Right renal pelvis (tissue), 4 donors: ENCODE measurements at places on chromosomes 5 and 9. TPM values are rescaled to one million over a fixed set of nuclear protein-coding genes. Genes with fewer than 3 reads are reported as not detected.

DNA sequence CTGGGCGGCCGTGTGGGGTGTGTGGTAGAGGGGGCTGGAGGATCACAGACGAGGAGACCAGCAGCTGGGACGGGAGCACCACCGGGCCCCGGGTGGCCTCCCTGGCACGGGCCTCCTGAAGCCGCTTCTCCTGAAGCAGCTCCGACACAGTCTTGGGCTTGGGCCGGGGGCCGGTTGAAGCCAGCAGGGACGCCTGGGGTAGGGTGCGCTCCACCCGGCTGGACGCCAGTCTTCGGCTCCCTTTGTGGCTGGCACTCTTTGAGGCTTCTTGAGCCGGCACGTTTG lies 5.5 kb upstream of the CARD9 start:
- DNase-seq = no peak

Gene PCSK5
- polyA plus RNA-seq = 13.9 TPM

DNA sequence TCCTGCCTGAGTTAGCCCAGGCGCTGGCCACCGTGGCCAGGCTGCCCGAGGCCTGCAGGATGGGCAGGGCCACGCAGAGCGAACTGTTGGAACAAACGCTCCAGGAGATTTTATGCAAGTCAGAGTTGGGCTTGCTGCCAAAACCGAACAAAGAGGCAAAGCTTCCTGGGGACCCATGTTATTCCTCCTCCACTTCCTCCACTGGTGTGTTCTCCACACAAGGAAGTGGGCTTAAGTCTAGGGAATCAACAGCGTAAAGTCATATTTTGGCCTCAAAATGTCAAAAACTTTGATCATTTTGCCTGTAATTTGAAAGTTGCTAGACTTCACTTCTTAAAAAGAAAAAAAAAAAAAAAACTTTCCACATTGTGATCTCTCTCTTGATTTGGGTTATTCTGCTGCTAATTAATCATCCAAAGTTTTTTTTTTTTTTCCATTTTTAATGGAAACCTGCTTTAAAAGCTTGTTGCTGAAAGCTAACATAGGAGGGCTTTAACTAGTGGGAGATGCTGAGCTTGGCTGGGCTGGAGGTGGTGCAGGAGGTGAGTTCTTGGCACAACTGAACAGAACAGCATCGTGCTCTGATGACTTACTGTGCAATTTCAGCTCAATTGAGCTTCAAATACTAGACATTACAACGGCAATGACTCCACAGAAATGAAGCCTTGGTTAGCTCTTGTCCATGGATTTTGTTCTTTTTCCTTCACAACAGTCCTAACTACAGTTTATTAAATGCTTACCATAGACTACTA lies 73.0 kb downstream of the PTPDC1 start:
- peak; percentile 60 for DNase-seq

Gene IFNA21
- not detected for polyA plus RNA-seq

Gene SLC6A3
- polyA plus RNA-seq = 0.41 TPM

Gene GGTA1
- polyA plus RNA-seq = 6.7 TPM

- no peak for DNase-seq
Measured at GRCh38 chr5:43363445-43364152, 48.6 kb downstream of the CCL28 start.

DNA sequence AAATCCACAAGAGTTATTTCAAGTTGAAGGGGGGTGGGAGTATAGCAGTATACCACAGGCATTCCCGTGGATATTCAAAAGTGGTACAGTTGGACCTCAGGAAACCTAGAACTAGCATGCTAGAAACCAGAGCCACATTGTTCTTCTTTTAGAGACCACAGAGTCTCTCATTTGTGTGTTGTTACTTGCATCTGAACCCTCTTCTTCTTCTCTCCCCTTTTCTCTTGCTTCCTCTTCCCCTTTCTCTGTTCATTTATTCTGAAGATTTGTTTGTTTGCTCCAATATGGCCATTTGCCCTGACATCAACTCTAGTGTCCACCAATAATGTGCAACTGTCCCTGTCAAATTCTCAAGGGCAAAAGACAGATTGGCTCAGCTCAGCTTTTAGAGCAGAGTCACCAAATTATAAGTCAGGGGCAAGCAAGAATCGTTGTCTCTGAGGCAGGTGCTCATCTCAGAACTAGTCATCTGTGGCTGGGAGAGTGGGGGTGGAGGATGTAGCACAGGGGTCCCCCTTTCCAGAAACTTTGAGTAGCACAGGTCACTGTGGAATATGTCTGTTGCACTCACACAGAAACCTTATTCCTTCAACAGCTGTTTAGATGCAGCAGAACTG lies 321.1 kb downstream of the ARRDC3 start:
- DNase-seq = no peak

DNA sequence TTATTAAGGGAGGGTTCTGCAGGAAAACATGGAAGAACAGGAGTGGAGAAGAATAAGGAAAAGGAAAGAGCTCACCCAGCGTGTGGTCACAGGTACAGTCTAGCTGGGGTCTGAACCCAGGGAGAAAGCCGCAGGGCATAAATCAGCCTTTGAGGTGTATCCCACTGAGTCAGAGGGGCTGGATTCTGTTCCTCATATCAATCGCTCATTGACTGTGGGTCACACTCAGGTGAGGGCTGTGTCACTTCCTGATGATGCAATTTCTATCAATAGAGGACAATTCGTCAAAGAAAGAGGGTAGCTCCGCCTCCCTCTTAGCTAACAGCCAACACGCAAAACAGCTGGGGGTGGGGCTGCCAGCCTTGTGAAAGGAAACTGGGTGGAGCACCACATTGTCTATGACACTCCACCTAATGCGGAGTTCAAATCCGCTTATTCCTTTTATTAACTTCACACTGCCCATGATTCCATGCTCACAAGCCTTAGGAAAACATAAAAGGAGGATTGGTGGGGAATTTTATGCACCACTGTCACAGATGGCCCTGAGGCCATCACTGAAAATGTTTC lies 176.2 kb downstream of the ICE1 start:
- DNase-seq = no peak

DNA sequence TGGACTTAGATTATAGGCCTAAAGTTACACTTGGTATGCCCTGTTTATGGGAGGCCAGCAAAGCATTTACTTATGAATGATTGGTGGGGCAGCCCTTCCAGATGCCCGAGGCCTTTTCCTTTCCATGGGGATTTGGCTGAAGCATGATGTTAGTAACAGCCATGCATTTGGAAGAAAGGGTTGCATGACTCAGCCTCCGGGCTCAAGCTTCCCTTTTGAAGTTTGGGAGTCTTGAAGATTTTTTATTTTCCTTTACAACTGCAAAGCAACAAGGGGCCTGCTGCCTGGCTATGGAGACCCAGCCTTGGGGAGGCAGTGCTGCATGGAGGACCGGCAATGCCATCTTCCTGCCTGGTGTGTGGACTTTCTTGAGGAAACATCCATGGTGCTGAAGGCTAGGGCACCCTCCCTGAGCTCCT lies 244.7 kb downstream of the ICE1 start:
- no peak for DNase-seq

- no peak for DNase-seq
Measured at GRCh38 chr9:116574027-116574679, 113.0 kb upstream of the TRIM32 start.

GRCh38 chr9:35114840-35115628 lies 628 bp downstream of the ATOSB start:
- no peak for DNase-seq

Gene ZNF618
- 43.3 TPM for polyA plus RNA-seq

Gene SPINK4
- polyA plus RNA-seq = not detected

Gene KIF27
- polyA plus RNA-seq = 16.0 TPM

DNA sequence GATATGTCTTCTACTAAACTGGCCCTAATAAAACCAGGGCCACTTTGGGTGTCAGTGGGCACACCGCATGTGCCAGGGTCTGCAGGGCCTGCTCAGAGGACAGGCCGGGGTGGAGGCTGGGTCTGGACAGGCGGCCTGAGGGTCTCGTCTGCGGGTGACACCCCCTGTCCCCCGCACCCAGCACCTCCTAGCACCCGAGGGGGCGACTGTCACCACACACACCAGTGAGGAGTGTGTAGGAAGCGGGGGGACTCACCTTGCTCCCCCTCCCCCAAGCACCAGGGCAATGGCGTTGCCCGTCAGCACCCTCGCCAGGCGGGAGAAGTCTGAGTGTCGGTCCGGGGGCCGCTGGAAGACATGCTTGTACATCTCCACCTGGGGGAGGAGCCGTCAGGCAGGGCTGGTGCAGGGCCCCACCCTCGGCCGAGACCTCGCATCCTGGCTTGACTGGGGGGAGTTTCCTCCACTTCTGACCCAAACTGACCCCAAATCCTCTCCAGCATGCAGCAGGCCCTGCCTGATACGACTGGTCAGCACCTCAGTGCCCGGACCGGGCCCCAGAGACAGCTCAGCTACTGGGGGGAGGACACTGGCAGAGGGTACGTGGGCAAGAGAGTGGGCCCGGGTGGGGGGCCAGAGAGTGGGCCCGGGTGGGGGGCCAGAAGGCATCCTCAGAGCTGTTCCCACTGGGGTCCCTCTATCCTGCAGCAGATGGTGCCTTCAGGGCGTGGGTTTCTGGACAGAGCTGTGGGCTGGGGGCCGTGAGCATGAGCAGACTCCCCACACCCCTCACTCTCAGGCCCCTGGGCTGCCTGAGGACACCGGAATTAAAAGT lies 18.9 kb upstream of the NSMF start:
- DNase-seq = no peak

GRCh38 chr5:171246231-171246630 lies 62.8 kb upstream of the TLX3 start:
- DNase-seq = no peak

DNA sequence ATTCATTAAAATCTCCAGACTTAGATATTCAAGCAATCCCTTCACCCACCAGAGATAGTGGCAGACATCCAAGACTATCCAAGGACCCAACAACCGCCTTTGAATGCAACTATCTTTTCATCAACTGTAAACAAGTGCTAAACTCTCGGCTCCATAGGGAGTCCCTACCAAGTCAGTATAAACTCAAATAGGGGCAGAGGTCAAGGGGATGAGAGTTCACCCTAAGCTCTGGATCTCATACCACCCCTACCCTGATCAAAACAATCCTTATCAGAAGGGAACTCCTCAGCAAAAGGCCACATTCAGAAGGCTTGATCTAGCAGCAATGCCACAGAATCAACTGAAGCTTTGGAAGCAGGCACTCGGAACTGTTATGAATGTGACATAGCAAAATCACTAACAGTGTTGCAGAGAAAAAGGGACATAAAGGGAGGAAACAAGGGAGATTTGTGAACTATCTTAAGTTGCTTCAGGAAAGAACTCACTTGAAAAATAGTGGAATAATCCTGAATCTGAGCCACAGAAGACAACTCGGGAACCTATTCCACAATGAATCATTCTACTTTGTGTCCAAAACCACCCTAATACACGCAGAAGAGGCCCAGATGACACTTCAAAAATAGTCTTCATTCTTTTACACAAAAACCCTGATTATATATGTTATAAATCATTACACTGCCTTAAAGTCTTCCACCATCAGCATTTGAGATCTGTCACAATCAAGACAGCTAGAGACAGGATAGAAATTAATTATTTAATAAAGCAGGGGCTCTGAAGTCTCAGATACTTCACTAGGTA lies 49.8 kb downstream of the NR6A1 start:
- DNase-seq = no peak

Gene CDKN2B-AS1
- polyA plus RNA-seq = not detected

DNA sequence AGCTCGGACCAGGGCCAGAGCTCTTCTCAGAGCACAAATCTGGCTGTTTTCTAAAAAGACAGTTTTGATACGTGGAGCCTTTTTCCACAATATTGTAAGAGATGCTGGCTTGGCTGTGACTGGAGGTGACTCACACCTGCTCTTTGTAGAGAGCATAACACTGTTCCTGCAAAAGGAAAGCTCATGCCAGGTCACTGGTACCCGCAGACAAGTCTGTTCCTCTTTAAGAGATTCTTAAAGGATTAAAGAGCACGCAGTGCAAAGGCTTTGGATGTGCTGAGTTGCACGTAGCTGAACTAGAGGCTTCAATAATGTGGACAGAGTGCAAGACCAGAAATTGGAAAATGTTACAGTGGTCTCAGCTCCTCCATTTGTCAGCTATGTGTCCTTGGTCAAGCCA lies 19.0 kb downstream of the ACTL7B start:
- no peak for DNase-seq

DNA sequence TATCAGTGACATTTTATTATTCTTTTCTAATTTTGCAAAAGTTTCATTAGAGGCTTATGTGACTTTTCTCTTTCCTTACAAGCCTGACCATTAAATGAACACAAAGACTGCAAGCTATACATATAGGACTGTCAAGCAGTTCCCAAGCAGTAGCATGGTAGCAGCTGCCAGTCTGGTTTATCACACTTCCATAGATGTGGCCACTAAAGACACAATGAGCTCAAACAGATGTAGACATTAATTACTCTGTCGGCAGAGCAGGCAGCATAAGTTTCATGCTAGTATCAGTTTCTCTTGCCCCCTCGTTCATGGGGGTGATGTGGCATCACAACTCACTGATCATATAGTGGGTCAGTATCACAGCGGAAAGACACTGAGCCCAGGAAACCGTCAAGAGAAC lies 89.5 kb downstream of the CDH10 start:
- no peak for DNase-seq

GRCh38 chr9:128946571-128947276 lies 679 bp downstream of the DOLK start:
- DNase-seq = no peak

DNA sequence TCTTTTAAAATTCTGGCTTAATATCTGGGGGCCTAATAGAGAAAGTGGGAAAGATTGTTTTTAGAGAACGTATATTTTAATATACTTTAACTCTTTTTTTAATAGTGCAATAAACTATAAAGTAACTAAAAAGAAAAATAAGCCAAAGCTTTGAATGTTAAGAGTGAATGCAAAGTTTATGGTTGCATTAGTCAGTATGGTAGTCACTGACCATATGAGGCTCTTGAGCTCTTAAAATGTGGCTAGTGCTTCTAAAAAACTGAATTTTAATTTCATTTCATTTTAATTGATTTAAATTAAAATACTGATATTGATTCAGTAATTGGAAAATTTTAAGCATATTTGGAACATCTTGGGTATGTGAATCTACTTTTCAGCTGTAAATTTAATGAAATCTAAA lies 310.7 kb downstream of the PJA2 start:
- no peak for DNase-seq

DNA sequence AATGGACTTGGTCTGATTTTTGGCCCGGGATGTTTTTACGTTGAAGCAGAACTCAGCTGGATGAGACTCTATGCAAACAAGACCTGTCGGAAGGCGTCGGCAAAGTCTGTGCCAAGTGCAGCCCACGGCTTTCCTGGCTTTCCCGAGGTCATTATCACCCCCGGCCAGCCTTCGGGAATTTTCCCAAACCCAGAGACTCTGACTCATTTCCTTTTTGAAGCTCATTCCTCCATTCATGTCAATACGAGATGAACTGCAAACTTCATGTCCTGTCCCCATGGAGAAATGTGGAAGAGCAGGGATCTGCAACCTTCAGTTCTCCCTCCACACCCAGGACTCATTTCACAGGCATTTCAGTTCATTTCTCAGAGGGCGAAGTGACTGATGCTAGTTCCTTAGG lies 95.3 kb downstream of the IRX2 start:
- no peak for DNase-seq

GRCh38 chr5:176818391-176819098 lies 8.2 kb downstream of the UNC5A start:
- no peak for DNase-seq
